ENCODE measurements at places on chromosomes 16 and 17.

DNA sequence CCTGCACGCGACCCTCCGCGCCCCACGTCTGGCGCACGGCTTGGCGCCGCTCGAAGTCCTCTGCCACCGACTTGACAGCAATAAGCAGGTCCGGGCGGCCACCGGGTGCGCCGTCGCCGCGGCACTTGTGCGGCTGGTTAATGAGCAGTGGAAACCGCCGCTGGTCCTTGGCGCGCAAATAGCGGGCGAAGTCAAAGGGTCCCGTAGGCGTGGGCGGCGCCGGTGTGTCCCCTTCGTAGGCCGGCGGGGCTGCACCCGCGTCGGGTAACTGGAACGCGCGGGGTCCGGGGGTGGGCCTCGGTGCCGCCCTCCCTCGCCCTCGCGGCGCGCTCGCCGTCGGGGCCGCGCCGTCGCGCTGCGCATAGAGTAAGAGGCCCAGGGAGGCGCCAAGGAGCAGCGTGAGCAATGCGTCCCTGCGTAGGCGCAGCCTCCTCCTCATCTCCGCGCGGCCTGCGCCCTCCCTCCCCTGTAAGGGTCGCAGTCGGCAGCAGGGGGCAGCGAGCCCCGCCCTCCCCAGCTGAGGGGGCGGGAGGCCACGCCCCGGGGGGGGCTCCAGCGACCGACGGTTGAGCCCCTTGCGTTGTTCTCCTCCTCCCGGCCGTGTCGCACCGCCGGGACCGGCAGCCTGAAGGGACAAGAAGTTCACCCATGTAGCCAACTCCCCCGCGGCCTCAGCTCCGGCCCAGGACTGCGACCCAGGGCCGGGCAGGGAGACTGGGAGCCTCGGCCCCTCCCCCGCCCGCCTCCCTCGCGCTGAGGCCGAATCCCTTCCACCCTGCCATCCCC is 558 bp downstream of the B3GNT9 start:
- no peak for DNase-seq

DNA sequence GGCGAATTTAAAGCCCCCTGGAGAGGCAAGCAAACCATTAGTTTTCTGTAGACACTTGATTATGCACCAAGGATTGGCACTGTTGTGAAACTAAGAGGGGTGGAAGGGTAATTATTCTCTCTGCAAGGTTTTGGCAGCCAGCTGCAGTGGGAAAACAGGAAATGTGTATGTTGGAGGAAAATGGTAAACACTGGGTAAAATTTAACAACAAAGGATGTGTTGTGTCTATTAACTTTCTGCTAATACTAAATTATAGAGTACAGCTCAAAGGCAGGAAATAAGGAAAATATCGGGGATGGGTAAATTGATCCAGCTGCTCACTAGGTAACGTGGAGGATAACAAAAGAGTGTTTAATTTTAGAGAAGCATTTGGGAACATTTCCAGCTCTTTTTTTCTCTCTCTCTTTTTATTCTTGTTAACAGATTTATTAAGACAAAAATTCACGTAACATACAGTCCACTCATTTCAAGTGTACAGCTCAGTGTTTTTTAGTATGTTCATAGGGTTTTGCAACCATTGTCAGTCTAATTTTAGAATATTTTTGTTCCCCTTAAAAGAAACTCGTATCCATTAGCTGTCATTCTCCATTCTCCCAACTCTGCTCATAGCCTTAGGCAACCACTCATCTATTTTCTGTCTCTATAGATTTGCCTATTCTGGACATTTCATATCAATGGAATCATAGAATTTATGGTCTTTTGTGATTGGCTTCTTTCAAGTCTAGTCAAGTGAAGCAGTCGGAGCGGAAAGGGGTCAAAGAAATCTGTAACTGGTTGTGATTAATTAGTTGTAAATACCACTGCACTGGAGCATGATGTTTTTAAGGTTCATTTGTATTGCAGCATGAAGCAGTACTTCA is 41.8 kb downstream of the TANGO6 start:
- DNase-seq: no peak

DNA sequence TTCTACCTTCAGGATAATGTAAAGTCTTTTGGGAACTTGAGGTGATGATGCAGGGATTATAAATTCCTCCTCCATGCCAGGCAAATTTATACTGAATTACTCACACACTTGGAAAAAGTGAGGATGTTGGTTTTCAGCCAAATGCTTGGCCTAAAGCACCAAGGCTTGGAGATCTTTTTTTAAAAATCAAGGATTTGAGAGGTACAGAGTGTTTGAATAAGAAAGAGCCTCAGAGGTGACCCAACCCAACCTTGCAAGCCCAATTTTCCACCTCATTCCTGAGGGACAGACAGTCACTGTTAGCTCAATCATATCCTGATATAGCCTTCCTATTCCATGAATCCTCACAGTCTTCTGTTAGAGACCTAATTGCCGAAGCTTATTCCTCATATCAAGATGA is 14.0 kb downstream of the GRIN2A start:
- DNase-seq: no peak

GRCh38 chr16:56631197-56631596 is 1.3 kb upstream of the MT1M start:
- peak; percentile 44 for DNase-seq

GRCh38 chr17:81396722-81397313 is 1.6 kb downstream of the BAHCC1 start:
- DNase-seq: no peak

DNA sequence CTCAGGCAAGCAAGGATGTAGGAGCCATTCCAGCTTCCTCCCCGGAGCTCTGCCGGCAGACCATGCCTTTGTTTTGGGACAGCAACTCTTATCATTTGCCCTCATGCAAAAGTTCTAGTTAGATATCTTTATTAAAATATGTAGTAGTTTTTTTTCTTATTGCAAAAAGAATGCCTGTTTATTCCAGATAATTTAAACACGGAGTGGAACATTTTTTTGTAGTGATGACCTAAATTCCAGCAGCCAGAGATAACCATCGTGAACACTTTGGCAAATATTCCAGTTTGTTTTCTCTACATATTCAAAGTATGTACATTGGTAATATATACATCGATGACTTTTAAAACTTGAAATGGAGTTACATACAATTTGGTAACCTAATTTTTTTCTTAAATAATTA is 54.8 kb downstream of the CRISPLD2 start:
- DNase-seq: no peak

DNA sequence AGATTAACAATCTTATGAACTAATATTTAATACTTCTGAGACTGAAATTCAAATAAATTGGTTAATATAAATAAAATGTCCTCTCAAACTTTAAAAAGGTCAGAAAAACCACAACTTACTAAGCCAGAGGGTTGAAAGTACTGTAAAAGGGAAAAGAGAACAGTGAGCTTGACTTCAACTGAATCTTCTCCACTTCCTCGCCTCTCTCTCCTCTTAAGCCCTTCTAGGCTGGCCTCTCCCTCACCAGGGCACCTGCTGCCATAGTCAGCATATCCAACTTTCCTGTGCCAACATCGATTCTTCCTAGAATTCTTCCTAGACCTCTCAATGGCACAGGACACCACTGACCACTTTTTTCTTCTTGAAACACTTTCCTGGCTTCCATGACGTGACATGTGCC is 19.4 kb downstream of the GNA13 start:
- no peak for DNase-seq

DNA sequence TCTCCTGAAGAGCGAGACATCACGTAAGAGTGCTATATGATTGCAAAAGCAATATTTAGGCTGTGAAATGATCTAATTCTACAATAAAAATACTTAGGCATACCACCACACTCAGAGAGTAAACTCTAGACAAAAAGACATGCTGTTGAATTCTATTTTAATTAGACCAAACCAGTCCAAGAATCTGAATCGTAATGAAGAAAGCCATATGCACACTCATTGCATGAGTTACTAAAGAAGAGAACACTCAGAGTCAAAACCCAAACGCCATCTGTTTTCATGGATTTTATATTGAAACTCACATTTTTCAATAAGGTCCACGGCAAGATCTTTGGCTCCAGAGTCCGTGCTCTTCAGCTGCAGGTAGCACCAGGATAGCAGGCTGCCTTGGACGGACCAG is 65.2 kb downstream of the ZZEF1 start:
- no peak for DNase-seq

GRCh38 chr17:80795090-80795580 is 196.5 kb upstream of the CHMP6 start:
- DNase-seq: no peak

DNA sequence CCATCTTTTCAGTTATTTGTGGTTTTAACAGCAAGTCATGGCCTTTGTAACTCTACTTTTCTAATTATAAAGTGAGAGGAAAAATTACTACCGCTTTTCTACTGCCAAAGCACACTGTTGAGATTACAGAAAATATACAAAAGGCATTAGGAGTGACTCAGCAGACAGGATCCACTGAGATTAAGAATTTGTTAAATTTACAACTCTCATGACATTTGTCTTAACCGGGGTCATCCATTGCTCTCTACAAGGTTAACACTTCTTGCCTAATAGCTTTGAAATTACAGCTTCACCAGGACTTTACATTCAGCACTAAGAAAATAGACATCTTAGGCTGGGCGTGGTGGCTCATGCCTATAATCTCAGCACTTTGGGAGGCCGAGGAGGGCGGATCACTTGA is 93.4 kb downstream of the SSH2 start:
- no peak for DNase-seq
